ENCODE measurements at places on chromosomes 13 and 19.

GRCh38 chr13:98182589-98182988 lies 5.5 kb upstream of the RNF113B start:
- DNase-seq = no peak

GRCh38 chr19:8307965-8308866 lies at the start of gene CD320:
TSS of gene CD320 (minus strand) at chr19:8308358. CDS start at chr19:8308290, 68 bp downstream.
- peak; percentile 90 for DNase-seq

DNA sequence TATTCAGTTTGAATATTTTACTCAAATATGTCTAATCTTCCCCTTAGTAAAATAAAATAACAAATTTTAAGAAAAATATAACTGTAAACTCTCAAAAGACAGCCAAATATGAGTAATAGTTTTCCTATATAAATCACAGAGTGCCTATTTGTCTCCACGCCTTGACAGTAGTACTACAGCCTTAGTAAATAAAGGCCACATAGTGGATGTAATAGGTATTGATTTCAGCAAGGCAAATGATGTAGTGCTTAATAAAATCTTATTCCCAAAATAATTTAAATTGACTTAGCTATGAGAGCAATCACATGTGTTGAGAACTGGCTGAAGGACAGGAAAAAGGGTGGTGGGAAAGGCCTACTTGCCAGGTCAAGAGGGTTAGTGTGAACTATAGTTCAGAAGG lies 747.2 kb downstream of the OLFM4 start:
- no peak for DNase-seq

DNA sequence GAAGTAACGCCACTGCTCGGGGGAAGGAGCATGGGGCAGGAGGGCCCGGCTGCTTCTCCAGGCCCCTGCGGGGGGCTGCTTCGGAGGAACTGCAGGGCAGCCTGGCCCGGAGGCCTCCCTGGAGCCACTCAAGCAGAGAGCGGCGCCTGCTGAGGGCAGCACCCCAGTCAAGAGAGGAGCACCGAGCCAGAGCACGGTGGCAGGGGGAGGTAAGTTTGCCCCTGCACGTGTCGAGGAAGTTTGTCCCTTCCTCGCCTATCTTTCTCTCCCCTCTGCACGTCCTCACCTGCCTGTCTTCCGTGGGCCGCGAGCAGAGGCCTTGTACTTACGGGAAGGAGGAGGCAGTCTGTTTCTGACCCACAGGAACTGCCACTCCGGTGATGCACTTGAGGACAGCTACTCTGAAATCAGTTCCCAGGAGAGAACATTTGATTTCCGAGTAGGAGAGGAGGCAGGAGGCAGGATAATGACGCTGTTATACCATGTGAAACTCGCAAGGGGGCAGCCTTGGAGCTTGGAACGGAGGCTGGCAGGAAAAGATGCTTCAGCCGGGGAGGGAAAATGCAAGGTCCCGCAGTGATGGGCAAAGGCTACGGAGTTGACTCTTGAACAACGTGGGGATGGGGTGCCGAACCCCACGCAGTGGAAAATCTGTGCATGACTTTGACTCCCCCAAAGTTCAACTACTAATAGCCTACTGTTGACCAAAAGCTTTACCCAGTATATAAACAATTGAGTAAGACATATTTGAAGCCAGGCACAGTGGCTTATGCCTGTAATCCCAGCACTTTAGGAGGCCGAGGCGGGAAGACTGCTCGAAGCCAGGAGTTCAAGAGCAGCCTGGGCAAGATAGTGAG lies 5.0 kb downstream of the FFAR1 start:
- DNase-seq = peak; percentile 82

DNA sequence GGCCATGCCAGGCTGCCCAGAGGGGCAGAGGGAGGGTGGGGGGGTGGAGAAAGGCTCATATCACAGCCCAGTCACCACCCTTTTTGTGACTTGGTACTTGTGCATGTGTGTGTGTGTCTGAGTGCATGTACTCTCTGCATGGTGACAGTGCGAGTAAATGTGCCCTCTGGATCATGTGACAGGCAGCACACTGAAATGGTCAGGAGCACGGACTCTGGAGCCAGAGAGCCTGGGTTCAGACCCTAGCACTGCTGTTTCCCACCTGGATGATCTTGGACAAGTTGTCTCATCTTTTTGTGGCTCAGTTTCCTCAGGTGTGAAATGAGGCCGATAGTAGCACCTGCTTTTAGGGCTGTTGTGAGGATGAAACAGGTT lies 2.0 kb downstream of the CIC start:
- DNase-seq = no peak

DNA sequence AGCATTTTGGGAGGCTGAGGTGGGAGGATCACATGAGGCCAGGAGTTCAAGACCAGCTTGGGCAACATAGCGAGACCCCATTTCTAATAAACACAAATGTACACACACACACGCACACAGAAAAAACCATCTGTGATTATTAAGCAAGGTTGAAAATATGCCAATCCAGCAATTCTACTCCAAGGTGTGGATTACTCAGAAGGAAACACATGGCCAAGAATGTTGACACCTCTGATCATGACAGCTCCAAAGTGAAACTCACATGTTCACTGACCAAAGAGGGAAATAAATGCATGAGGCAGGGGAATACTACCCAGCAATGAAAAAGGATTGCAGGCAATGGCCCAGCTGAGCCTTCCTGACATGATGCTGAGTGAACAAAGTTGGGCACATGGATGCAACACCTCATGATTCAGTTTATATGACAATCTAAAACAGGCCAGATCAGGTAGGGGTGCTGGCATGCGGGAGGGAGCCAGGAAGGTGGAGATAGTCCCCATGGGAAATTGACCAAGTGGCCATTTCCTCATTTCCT lies 4.4 kb downstream of the DOCK6 start:
- DNase-seq = no peak

GRCh38 chr13:42876887-42877545 lies 95.6 kb downstream of the FAM216B start:
- no peak for DNase-seq

- DNase-seq = no peak
Observed at GRCh38 chr13:66237411-66238062, 992.6 kb downstream of the PCDH9 start.

DNA sequence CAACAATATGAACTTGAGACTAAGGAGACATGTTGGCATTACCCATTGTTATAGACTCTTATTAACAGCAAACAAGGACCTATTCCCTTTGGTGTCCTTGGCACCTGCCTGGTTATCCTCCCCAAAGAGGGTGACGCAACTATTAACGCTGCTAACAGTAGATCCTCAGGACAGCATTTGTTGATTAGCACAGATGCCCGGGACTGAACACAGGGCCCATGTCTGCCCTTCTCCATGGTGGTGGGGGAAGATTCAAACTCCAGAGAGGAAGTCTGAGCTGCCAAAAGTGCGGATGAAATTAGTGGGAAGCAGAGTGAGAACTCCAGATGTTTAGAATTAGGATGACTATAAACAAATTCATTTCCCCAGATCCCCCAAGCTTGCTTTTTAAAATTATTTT lies 101.2 kb upstream of the RAP2A start:
- DNase-seq = no peak

GRCh38 chr13:94317063-94317491 lies 162.4 kb downstream of the DCT start:
- no peak for DNase-seq
